ENCODE measurements at places on chromosomes 12 and 14.

- DNase-seq = no peak
Measured at GRCh38 chr12:30622509-30622908, 73.2 kb downstream of the IPO8 start.

DNA sequence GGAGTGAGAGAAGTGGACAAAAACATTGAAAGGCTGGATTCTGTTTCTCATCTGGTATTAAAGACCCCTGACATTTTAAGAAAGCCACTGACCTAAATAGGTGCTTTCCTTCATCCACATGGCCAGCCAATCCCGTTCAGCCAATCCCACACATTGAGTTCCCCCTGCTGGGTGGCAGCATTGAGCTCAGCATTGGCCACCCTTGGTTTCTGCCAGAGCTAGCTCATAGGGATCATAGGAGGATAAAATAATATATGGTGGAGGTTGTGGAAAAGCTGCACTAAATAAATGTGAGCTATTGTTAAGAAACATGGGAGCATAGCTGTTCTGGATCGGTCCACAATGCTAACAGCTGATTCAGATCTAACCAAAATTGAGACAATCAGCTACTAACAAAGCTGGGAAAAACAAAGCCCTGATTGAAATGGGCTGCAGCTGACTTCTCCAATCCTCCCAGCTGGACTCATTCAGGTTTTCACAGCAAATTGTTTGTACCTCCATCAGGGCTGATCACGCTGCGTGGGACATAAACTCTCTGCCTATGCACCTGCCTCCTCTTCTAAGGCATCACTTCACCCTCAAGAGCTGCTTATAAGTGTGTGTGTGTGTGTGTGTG is 256.5 kb downstream of the EMP1 start:
- no peak for DNase-seq

GRCh38 chr12:111887926-111888745 is 46.1 kb downstream of the MAPKAPK5 start:
- no peak for DNase-seq

DNA sequence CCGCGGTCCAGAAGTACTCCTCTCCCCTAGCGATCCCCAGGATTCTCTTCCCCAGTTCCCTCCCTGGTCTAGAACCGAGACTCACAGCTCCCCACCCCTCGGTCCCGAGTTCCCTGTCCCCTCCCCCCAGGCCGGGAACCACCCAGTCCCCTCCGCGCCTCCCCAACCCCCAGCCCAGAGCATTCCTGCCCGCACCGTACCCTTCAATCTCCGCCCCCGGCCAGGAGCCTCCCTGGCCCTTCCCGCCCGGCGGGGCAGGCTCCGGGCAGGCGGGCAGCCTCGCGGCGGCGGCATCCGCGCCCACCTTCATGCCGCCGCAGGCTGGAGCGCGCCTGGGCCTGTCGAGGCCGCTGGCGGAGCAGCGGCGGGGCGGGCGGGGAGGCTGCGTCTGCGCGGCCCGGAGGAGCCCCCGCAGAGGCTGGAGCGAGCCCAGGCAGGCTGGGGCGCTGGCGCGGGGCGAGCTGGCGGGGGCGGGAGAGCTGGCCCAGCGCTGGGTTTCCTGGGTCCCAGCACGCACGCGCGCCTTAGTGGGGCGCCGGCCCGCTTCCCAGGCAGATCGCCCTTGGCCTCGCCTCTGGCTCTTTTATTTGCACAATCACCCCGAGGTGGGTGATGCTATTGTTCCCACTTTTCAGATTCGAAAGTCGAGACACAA is 22.2 kb upstream of the GPR132 start:
- DNase-seq = no peak

- DNase-seq = no peak
Measured at GRCh38 chr14:87231336-87232026, 761.5 kb downstream of the GALC start.

DNA sequence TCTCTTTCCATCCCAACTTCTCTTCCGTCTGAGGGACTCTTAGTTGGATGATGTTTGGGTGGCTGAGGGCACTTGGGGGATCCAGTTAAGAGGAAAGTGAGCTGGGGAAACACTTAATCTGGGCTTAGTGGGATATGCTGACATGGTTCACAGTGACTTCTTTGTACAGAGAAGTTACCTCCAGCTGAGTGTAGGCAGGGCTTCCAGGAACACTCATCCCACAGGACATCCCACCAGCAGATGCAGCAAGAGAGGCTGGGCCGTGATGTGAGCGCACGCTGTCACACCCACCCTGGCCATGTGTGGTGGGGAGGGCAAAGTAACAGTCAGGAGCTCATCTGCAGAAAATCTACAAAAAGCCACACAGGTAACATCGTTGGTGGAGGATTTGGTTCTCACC is 832 bp upstream of the CACNA2D4 start:
- no peak for DNase-seq

DNA sequence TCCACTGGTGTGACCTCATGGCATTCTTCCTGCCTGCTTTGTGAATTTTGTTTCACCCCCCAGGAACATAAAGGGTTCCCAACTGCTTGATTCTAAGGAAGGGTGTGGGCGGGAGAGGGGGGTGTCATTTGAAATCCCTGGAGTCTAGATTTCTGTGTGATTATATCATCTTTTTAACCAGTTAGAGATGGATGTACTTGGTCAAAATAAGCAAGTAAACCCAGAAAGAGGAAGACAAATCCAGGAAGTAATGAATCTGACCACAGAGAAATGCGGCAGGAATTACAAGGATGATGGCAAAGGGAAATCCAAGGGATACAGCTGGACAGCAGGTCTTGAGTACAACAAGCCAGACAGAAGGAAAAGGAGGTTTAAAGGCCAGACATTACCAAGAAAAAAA is 38.9 kb downstream of the DMAC2L start:
- DNase-seq = no peak

- no peak for DNase-seq
Measured at GRCh38 chr12:1319212-1319611, 275.2 kb downstream of the FBXL14 start.

DNA sequence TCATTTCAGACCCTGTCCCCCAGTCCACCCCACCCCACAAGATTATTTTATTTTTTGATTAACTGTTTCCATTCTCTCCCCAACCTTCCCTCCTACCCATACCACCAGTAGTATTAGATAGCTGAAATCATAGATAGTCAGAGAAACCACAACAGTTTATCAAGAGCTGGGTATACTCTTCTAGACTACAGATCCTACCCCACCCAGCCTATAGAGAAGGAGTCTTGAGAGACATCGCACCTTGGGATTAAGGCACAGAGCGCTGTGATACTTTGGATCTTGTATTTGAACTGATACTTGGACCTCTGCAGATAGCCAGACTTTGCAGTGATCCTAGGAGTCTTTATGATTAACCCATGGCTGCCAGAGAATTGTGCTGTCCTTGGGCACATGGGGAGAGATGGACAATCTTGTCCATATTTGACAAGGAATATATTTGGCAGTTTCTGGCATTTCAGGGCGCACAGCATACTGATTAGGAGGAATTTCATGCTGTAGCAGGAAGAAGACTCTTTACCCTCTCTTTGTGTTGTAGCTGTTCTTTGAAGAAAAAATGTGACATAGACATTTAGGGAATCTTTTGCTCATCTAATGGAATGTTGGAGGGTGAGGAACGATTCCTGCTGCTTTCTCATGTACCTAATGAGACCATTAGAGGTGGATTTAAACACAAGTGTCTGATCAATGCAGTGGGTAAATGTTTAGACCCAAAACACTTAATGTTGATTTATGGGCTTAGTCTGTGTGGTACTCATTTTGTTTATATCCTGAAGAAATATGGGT is 982 bp downstream of the RBMS2 start:
- no peak for DNase-seq

Data from stimulated activated CD4-positive, alpha-beta T cell treated with anti-CD3 and anti-CD28 coated beads, Interleukin-2, amount 100 ng/mL, for 48 hours (primary cell).